ENCODE measurements at places on chromosomes 6 and 20.

DNA sequence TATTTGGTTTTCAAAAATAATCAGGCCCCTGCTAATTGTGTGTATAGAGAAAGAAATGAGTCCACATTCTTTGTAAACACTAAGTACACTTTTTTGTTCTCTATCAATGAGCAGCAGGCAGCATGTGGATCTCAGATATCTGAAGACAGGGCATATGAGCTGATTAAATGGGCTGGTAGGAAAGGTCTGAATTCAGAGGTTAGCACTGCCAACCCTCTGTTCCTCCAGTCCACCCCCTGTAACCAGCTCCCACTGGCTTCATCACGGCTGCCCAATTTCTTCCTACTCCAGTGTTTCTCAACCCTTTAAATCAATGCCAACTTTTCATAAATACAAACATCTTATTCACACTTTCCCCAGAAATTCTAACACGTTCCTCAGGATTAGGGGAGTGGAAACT is 128.5 kb downstream of the TPBG start:
- DNase-seq, result no peak

GRCh38 chr20:50271176-50271575 is 80.5 kb downstream of the CEBPB start:
- DNase-seq, result no peak

GRCh38 chr20:64045346-64046011 is 4.0 kb downstream of the SOX18 start:
- DNase-seq, result no peak

DNA sequence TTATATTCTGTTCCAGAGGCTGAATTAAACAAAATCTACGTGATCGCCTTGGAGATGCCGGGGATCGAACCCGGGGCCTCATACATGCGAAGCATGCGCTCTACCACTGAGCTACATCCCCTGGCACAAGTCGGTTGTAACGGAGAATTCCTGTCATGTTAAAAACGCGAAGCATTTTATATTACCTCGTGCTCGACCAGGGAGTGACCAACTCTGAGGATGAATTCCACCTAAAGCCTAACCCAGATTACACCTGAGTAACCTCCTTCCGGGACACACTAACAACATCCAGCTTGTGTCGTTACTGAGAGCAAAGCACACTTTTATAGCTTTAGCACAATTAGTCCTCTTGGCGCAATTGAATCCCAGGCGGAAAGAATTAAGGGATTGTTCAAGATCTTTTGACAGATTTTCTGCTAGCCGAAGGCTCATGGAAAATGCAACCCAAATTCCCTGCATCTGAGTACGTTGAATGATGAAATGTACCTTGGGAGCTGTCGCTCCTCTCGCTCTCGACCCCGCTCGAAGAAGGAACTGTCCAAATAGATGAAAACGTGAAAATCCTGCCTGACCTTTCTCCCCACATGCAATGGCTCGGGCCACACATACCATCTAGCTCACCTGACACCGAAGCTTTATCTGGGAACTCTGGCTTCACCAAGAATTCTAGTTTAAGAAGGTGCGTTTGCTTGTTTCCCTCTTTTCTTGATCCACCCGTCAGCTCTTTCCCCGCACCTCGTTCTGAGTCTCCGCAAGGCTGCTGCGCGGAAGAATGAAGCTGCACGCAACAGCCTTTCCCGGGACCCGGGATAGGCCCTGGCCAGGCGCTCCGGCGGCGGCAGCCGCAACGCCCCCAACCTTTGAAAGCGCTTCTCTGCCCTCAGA is 148.3 kb downstream of the GPX5 start:
- peak; percentile 50 for DNase-seq

All from HFF-Myc (cell line).